ENCODE measurements at places on chromosomes 1 and 21.

DNA sequence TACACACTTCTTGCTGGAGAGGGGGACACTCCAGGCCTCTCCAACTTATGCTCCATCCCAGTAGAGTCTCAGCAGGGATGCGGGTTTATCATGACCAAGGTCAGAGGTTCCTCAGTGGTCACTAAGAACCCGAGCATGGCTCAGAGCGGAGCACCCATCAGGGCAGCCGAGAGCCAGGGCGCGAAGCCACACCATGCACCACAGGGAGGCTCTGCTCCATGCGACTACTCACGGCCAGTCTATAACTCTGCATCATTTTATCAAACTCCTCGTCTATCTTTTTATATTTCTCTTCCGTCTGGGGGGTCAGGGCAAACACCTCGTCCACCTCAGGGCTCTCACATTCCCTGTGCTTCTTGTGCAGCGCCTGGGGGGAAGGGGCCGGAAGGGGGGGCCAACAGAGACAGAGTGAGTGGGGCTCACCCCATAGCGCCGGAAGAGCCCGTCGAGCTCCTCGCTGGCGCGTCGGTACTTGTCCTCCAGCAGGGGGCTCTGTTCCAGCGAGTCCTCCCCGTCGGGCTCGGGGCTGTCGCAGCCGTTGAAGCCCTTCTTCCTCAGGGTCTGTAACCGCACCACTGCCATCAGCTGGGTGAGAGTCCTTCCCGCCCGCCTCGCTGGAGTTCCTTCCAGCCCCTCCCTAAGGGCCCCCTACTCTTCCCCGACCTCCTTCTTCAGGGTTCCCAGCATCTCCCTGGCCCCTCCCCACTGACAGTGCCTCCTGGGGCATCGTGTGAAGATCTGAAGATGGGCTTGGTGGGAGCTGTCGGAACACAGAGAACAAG is 20.0 kb downstream of the MEF2D start:
- peak; percentile 83 for DNase-seq

DNA sequence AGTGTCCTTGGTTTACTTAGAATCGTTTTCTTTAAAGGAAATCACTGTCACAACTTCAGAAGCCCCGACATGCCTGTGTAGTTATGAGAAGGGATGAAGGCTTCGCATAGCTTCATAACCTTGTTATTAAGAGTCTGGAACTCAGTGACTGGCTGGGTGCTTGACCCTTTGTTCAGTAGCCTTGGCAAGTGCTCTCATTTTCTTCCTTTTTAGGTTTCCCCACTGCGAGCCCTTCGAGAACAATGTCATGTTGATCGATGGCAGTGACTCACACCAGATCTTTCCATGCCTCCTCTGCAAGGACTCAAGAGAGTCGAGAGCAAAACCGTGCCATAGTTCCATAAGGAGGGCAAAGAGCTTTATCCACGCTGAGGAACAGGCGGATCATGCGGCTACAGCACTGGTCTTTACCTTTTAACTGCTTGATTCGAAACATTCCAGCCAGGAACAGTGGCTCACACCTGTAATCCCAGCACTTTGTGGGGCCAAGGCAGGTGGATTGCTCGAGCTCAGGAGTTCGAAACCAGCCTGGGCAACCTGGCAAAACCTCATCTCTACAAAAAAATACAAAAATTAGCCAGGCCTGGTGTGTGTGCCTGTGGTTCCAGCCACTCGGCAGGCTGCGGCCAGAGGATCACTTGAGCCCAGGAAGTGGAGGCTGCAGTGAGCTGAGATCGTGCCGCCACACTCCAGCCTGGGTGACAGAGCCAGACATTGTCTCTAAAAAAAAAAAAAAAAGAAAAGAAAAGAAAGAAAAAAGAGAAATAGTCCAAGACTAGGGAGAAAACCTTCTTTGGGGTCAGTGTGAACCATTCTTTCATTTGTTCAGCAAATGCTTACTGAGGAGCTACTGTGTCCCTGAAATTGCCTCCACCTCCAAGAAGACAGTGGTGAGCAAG is 95.4 kb upstream of the ERRFI1 start:
- no peak for DNase-seq

GRCh38 chr1:43830802-43831201 is 102.8 kb upstream of the ARTN start:
- no peak for DNase-seq

DNA sequence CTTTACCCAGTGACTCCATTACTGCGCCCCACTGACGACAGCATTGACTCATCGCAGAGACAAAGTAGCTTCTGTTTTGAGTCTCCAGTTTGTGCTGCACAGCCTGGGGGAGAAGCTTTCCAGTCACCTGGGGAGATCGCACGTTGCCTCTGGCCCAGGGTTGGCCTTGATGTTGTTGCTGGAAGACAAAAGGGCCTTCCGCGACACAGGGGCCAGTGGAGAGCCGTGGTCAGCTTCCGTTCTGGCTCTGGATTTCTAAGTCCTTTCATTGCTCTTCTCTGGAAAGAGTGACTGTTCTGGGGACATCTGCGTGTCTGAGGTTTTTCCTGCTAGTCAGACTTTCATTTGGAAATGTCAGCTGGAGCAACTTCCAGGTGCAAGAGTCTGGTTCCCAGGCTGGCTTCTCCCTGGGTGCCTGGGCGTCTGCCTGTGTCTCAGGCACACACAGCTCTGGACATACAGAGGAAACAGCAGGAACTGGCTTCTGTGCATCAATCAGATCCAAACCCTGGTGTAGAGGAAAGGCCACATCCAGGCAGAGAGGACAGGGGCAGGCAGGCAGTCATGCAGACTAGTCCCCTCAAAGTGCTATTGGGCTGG is 257.0 kb downstream of the SIPA1L2 start:
- DNase-seq = no peak

- no peak for DNase-seq
Observed at GRCh38 chr1:62361431-62361830, 42.2 kb upstream of the KANK4 start.

GRCh38 chr1:66265268-66265667 is 268.7 kb upstream of the SGIP1 start:
- no peak for DNase-seq

GRCh38 chr1:205042911-205043806 is at the start of gene CNTN2:
Gene CNTN2 (plus strand): TSS chr1:205043212. CDS start chr1:205053186, 9,974 bp downstream.
- no peak for DNase-seq

- DNase-seq = no peak
Observed at GRCh38 chr1:111480674-111481073, 6.9 kb downstream of the C1orf162 start.

DNA sequence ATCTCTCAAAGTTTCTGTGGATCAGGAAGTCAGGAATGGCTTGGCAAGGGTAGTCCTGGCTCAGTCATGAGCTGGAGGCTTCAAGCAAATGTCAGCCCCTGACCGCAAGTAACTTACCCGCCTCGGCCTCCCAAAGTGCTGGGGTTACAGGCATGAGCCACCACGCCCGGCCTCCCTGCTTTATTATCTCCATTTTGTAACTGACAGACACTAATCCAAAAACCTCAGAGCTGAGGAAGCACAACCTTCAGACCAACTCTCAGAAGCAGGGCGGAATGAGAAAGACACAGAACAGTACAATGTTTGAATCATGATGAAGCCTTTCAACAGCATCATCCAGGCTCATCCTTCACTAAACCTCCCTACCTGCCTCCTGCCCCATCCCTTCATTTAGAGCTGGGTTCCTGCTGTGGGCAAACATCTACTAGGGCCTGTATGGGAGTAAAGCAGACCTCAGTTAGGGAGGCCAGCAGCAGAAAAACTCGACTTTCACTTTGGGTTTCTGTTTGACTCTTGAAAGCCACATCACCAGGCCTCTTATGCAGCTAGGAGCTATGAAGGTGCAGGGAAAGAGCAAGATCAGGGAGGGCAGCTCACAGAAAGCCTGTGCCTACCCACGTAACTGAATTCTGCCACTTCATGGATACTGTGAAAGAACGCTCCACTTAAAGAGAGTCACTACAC is 84.4 kb upstream of the RAB4A start:
- no peak for DNase-seq

DNA sequence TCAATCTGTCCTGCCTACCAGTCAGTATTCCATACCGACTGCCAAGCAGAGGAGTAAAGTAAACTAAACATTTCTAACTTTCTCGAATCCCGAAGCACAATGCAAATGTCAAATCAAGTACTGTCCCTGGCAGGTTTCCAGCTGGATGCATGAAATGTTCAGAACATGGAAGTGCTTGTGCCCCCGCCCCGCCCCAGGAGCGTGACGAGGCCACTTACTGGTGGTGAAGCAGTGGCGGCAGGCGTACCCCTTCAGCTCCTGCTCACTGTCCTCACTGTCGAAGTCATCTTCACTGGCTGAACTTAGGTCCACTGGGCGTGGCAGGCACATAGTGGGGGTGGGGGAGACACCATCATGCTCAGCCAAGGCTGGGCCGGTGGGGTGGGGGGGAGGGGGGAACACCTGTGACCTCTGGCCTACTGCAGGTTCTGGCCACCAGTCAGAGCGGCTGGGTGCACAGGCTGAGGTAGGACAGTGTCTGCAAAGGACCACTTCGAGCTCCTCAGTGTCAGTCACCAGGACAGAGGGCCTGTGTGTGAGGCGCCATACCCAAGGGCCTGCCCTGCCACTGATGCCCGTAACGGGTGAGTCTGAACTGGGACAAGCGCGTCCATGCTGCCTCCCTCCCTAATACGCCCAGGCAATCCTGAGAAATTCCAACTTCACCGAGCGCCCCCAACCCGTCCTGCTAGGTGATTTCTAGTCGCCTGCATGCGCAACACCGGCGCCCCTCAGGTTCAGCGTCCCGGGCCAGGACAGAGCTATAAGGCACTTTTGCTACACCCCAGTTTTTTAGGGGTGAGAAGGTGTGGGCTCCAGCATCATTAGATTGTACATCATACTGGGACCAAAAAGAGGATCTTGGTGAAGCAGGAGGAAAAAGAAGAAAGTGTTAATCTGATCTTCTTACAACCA is 46.9 kb downstream of the SLC45A1 start:
- no peak for DNase-seq

- DNase-seq = peak; percentile 63
Observed at GRCh38 chr1:172638885-172639831, 19.7 kb upstream of the FASLG start.

- DNase-seq = no peak
Observed at GRCh38 chr1:245205396-245205795, 50.6 kb downstream of the KIF26B start.

- no peak for DNase-seq
Observed at GRCh38 chr21:33355355-33355754, 30.6 kb downstream of the IFNAR1 start.

DNA sequence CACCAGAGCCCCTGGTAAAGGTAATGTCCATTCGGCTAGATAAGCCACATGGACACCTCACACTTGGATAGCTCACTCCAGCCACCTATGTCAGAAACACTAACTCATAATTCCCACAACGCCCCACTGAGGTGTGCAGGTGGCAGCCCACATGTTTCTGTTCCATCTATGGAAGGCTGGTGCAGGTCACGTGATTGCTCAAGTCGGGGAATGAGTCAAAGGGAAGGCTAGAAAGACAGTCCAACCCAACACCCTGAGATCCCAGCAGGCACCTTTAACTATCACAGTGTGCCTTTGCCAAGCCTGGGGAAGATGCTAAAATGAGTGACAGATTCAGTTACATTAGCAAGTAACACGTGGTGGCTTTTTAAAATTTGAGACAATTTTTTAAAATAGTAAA is 45.3 kb upstream of the KCNE1 start:
- DNase-seq = no peak

GRCh38 chr1:117810553-117810952 is 118.9 kb downstream of the GDAP2 start:
- no peak for DNase-seq

DNA sequence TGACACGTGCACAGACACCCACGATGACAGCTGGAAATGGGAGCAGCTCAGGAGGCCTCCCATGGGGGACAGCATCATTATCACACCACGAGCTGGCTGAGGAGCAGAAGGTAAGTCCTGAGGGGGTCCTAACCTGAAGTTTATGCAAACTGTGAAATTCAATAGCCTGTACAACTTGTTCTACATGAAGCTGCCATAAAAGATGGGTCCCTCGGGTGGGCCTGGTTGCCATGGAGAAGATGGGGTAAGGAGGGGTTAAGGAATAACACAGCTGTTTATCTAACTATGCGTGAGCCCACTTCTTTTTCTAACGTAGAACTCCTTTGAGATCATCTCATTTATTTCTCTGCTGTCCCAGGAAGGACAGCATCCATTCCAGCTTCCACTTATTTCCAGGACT is 163.4 kb upstream of the CD34 start:
- DNase-seq = no peak

GRCh38 chr21:33883118-33883517 is 32.5 kb downstream of the ATP5PO start:
- DNase-seq = no peak

DNA sequence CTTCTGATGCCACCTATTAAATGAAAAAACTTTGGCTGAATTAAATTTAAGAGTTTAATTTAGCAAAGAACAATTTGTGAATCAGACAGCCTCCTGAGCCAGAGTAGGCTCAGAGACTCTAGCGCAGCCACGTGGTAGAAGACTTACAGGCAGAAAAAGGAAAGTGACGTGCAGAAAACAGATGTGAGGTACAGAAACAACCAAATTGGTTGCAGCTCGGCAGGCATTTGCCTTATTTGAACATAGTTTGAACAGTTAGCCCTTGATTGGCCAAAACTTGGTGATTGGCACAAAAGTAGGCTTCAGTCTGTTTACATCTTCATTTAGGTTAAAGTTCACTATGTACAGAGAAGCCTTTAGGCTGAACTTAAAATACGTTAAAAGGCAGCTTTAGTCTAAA is 22.9 kb downstream of the TCP10L start:
- DNase-seq = no peak

GRCh38 chr1:109793486-109794318 is 30.0 kb upstream of the EPS8L3 start:
- DNase-seq = peak; percentile 64

DNA sequence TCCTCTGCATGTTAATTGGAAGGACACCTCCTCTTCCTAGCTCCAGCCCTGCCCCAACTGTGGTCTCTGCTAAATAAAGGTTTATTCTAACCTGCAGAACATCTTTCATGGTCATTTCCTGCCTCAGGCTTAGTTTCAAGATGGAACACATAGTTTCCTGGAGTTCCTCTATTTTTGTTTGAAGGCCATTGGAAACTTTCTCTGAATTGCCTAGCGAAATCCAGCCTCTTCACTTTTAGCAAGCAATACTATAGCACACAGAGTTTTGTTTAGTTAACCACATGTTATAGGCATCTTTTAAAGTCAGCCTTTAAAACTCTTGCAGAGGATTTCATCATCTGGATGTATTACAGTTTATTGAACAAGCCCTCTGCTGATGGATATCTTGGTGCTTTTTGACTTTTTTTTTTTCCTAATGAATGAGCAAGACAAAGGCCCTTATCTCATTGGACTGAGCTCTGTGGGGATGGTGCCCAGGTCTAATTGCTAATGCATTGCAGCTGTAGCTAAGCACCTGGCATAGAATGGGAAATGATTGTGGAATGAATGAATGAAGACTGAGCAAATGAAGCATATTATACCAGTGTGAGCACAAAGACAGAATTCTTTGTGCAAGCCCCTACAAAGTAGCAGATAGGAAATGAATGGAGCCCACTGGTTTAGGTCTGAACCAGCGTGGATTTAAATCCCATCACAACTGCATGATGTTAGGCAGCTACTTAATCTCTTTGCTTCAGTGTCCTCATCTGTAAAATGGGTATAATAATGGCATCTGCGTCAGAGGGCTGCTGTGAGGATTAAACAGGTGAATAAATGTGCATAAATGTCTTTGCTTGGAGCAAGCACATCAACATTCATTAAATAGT is 641 bp upstream of the CFAP107 start:
- no peak for DNase-seq

All from CD4-positive, alpha-beta T cell treated with Interleukin-12 subunit alpha and Interleukin-12 subunit beta, for 1 hour (primary cell).